Activated effector memory CD4-positive, alpha-beta T cell treated with Interleukin-2 at 50 U/mL for 16 hours (primary cell): ENCODE measurements at places on chromosomes 4 and X.

- DNase-seq, result no peak
Measured at GRCh38 chr4:81622028-81622427, 150.3 kb upstream of the RASGEF1B start.

GRCh38 chrX:72460715-72461114 lies 111.9 kb downstream of the HDAC8 start:
- no peak for DNase-seq

- no peak for DNase-seq
Measured at GRCh38 chrX:48493890-48494364, 14.9 kb upstream of the PORCN start.

GRCh38 chr4:126969360-126970235 lies 663.2 kb upstream of the INTU start:
- DNase-seq, result no peak

DNA sequence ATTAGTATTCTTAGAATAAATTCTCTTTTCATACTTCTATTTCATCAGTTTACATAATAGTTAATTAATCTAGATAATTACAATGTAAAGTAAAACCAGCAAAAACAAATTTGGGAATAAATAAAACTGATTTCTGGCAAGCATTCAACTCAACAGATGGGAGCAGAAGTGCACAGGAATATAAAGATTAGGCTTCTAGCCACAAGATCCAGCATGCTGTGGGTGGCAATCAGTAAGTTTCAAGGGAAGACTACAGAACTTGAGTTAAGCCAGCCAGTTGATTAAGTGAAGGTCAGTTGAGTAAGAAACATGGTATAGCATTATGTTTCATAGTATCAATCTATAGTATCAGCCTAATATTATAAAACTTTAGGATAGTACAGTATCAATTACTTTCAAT lies 324.2 kb upstream of the AADAT start:
- no peak for DNase-seq

DNA sequence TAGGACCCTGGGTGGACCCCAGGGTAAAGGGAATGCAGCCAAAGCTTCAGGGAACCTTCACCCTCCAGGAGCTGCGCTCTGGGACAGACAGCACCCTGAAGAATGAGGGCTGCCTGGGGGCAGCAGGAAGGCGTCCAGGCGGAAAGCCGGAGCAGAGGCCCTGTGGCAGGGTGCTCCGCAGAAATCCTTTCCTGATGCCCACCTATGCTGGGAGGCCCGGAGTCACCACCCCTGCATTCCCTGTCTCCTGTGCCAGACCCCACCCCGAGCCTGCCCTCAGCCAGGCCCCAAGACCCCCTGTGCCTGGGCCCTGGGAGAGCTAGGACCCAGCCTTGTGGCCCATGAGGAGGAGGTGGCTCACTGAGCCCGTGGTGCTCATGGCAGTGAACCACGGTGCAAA lies 1.3 kb upstream of the DGKQ start:
- no peak for DNase-seq

GRCh38 chrX:129744861-129745321 lies 6.1 kb downstream of the XPNPEP2 start:
- DNase-seq, result peak; percentile 22

DNA sequence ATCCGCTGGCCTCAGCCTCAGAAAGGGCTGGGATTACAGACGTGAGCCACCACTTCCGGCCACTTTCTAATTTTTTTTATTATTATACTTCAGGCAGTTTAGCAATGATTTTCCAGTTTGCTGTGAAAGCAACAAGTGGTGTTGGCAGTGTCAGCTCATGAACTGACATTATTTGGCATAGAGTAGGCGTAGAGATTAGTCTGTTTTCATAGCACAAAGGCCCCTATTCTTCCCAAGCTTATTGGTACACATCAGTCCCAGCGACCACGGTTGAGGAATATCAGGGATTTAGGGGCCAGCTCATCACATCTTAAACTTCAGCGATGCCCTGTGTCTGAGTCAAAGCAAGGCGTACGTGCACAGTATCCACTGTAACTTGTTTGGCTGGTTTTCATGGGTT lies 53.0 kb upstream of the RASSF6 start:
- no peak for DNase-seq

- DNase-seq, result no peak
Measured at GRCh38 chr4:107757864-107758476, 37.9 kb upstream of the PAPSS1 start.

GRCh38 chrX:132463411-132463810 lies 25.4 kb downstream of the MBNL3 start:
- DNase-seq, result no peak

GRCh38 chr4:104488151-104488550 lies 6.5 kb downstream of the CXXC4 start:
- DNase-seq, result no peak

DNA sequence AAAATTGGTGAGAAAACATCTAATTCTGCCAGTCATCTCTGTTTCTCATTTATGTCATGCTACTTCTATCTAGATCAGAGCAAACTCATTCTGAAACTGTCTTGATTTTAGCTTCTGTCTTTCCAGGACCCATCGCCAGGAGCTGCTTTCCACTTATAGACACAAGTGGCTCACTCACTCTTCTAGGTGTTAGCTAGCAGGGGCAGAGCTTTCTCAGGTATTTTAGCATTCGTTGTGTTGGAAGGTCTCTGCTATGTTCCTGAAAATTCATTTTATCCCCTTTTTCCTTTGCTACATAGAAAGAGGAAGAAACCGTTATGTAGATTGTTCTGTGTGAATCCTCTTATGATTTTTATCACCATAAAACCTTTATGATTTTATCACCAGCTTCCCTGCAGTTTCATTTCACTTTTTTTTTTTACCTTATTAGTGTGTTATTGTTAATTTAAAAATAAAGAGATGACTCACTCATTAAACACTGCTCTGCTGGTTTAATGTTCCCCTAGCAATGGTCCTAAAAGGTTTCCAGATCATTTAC lies 246.6 kb upstream of the AADAT start:
- DNase-seq, result no peak

DNA sequence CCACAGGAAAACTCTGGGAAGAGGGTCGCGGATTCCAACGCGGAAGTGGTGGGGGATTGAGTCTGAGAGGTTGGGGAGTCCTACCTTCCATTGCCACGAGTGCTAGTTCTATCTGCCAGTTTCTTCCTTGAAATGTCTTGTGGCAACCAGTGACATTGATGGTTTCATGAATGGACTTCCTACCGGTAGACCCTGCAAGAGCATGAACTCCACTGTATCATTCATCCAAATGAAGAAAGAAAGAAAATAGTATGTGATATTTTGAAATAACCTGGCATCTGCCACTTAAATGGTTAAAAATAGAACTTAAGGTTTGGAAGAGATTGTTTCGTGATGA lies 1.1 kb upstream of the SLC10A7 start:
- DNase-seq, result no peak

GRCh38 chr4:42655921-42656678 lies 805 bp downstream of the ATP8A1 start:
- DNase-seq, result peak; percentile 26

GRCh38 chrX:40084471-40085101 lies 13.2 kb downstream of the BCOR start:
- no peak for DNase-seq

- no peak for DNase-seq
Measured at GRCh38 chr4:54228056-54228527, 1.0 kb upstream of the PDGFRA start.

- peak; percentile 11 for DNase-seq
Measured at GRCh38 chr4:76377911-76378310, 43.0 kb downstream of the CCDC158 start.

DNA sequence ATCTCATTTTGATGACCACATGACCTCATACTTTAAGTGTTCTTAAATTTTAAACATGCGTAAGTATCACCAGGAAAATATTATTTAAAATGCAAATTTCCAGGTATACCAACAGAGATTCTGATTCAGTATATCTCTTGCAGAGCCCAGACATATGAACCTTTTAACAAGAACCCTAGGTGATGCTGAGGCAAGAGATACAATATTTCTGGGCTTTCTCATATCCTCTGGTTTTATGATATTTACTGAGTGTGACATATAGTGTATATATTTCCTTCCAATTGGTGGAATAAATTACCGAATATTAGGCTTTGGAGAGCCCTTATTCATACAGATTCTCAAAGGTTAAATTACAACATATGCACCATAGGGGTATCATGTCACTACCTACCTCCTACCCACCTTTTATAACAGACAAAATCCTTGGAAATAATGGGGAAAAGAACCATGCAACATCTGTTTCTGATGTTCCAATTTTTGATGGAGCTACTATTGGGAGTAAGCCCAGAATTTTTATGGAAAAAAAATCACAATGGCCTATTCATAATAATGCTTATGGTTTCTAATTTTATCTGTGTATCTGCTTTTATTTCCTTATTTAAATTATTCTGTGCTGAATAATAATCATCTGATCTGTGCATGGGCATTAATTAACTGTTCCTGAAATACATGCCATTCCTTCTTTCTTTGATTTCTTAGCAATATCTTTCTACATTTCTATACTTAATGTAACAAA lies 27.1 kb downstream of the KCTD8 start:
- no peak for DNase-seq

DNA sequence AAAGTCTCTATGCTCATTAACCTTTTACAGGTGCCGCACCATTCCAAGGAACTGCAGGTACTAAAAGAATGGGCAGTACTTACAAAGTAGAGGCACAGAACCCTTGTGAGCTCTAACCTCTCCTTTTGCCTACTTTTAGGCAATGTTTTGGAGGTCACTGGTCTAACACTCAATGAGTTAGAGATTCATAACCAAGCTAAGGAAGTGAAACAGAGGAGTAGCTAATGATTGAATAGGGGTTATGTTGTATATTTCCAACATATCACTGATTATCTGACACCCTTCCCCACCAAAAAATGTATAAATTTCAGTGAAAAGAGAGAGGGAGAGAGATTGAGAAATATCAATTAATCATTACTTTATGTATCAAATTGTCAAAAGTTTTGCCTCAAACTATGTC lies 269.3 kb downstream of the PCDH7 start:
- no peak for DNase-seq

GRCh38 chrX:121114691-121115090 lies 67.3 kb downstream of the GLUD2 start:
- no peak for DNase-seq

DNA sequence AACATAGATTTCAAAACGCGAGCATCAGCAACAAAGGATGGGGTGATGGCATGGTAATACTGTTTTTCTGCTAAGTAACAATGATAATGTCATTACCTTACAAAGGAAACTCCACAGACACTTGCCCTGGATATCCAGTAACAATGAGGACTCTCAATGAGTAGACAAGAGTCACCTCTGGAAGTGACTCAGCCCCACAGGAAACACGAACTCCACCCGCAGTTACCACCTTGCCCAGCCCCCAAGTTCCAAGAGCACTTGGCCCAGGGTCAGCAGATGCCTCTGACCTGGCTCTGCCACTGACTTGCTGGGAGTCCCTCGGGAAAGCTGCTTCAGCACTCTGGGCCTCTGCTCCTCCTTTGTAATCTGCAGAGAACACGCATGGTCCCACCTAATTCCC lies 110.3 kb upstream of the MAP3K15 start:
- peak; percentile 14 for DNase-seq

GRCh38 chr4:68299492-68300457 lies 50.1 kb downstream of the YTHDC1 start:
- DNase-seq, result no peak

DNA sequence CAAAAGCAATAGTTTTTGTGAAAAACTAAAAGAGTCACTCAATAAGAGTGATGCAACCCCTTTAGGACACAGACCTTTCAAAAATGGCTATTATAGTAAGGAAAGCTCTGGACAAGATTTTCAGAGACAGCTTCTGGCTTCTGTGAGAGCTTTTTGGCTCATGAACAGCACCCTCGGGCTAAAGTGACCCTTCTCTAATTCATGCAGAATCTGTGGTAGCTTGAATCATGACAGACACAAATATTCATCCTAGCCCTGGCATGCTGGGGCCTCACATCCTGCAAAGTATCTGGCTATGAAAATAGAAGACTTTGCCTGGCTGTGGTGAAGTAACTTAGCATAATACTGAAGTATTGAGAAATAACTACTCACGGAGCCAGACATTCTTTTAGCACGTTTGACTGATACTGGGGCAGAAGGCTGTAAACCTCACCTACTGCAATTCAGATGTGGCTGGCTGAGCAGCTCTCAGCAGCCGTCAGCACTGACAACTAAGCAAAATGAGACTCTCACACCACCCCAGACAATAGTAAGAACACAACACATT lies 327.3 kb downstream of the MAPK10 start:
- DNase-seq, result no peak

- DNase-seq, result no peak
Measured at GRCh38 chr4:159367781-159368080, 264.9 kb downstream of the RAPGEF2 start.

DNA sequence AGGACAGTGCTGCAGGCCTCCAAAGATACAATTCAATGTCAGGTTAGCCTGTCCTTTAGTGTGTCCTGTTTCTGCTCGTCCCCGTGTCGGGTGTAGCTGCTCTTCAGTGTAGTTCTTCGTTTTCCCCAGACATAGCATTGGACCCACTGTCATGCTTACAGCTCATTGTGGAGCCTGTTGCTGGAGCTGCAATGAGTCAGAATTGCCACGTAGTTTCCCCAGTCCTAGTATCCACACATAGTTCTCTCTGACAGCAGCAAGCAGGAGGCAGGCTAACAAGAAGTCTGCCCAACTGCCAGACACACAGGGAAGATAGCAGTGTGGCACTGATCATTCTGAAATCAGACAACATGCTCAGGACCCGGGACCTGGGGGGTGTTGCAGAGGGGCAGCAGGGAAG lies 49.2 kb downstream of the MOSPD2 start:
- no peak for DNase-seq

DNA sequence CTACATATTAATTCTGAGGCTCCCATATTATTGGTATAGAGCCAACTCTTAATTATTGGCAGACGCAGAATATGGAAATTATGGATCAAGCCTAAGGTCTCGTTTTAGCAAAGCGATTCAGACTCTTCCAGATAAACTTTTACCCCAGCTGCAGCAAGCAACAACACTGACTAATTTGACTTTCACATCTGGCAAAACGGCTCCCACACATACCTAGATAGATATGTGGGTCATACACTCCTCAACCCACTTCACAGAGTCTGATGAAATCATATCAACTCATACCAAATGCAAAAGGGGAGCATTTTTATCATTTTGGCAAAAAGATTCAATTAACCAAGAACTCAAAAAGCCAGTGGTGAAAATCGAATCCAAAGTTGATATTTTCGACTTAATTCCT lies 36.3 kb upstream of the KDR start:
- DNase-seq, result no peak

DNA sequence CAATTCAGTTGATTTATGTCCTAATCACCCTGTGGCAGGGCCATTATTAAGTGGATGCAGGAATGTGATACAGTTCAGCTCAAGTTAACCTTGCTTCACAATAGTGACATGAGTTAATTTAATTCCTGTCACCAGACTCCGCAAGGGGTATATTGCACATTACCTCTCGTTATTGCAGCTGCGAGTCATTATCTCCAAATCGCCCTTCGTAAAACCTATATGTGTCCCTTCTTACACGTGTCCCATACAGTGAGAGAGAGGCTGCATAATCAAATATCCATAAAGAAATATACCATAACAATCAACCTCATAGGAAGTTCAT lies 369.9 kb upstream of the ANXA10 start:
- DNase-seq, result no peak

GRCh38 chr4:118395057-118395644 lies 42.3 kb upstream of the PRSS12 start:
- DNase-seq, result no peak
